ENCODE measurements at places on chromosomes 4 and X.

DNA sequence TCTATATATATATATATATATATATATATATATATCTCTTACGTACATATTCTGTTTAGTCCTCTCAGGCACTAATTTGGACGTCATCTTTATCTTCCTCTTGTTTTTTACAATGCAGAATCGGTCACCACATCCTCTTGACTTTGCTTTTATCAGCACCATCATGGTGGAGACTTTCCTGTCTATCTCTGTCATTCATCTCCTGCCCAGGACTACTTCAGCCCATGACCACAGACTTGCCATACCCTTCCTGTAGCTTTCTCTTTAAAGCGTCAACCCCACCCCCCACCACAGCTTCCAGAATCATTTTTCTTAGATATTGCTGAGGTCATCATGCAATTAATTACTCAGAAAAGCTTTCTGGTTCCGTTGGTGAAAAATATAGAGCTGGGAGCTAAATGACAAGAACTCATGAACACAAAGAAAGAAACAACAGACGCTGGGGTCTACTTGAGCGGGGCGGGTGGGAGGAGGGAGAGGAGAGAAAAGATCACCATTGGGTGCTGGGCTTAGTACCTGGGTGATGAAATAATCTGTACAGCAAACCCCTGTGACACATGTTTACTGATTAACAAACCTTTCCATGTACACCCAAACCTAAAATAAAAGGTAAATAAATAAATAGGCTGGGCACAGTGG lies 30.5 kb upstream of the PRKX start:
- DNase-seq = no peak

GRCh38 chrX:153865685-153866084 lies 20.3 kb downstream of the L1CAM start:
- no peak for DNase-seq

DNA sequence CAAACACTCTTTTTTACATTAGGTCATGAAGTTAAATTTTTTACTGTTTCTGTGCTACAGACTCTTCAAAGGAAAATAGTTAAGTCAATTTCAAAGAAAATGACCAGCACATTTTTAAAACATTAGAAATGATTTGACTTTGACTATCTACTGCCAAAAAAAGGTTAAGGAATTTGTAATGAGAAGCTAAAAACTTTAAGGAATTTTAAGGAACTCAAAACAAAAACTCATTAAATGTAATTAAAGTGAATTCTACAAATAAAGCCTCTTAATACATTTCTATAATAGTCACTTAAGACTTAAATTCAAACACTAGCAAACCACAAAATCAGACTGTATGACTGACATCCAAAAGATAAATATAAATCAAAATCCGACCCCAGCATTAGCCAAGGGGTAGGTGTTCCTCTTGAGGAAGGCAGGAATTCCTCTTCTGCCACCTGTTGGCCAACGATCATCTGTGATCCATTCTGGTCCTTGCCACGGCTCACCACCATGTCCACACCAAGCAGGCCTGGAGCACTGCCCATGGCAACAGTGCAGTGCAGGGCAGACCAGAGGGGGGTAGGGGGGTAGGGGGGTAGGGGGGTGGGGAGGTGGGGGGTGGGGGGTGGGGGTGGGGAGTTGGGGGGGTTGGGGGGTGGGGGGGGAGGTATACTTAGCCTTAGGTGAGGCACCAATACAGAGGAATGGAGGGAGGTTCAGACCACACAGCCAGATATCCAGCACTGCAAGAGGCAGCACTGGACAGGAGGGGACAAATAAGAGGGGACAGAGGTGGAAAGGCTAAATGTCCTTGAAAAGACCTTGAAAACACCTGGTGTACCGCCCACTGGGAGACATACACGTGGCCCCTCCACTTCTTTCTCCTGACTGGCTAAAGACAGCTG lies 287.4 kb downstream of the CHIC1 start:
- peak; percentile 61 for DNase-seq

GRCh38 chrX:41541386-41541785 lies 94.2 kb downstream of the NYX start:
- no peak for DNase-seq

GRCh38 chrX:78064152-78064551 lies 39.9 kb upstream of the PGK1 start:
- DNase-seq = no peak

GRCh38 chr4:8706216-8707044 lies 113.9 kb downstream of the CPZ start:
- peak; percentile 42 for DNase-seq

- no peak for DNase-seq
These were observed 22.8 kb downstream of the MFAP3L start for GRCh38 chr4:170003071-170004070.

GRCh38 chr4:183971929-183972490 lies 66.9 kb downstream of the STOX2 start:
- no peak for DNase-seq

DNA sequence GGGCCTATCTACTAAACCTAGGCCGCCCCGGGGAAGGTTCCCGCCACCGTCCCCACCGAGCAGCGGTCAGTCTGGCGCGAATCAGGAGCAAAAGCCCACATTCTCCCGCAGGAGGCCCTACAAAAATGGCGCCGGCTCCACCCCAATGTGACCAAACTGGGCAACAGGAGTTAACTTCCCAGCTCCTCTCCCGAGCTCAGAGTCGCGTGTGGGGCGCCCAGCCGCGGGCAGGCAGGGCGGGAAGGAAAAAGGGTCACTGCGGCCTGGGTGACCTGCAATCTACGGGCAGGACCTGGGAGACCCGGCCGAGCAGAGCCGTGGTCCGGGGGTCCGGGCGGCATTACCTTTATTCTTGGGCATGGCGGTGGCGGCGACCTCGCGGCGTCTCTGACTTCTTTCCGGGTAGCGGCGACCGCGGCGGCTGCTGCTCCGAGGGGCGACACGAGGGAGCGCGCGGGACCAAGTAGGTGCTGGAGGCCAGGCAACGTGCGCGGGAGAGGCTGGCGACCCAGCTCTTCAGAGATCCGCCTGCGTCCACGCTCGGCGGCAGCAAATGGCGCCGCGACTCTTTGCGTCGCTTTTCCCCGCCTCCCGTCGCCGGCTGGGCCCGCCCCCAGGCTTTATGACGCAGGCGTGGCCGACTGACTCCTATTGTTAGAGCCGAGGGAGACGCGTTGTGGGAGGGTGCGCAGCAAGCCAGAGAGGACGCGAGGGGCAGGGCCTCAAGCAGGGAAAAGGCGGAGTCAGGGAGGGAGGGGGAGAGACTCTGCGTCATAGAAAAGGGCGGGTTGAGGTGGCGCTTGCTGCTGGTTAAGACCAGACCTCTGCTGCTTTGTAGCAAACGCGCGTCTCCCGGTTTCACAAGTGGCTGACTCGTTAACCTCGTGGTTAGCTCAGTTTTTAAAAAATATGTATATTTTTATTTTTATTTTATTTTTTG lies at the start of gene EIF1AX:
EIF1AX (minus strand) TSS at position 558 of the 940 bp plus-strand sequence; CDS start at position 360, 198 bp downstream.
- peak; percentile 97 for DNase-seq

DNA sequence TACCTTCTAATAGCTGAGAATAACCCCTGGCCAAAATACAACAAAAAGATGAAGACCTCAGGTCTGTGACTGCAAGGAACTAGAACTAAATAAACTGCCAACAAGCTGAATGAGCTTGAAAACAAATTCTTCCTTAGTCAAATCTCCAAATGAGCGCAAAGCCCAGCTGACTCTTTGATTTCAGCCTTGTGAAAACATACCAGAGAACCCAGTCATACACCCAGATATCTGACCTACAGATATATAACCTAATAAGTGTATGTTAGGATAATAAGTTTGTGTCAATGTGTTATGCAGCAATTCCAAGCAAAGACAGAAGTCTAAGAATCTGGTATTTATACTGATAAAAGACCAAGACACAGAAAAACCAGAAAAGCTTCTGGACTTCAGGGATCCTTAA lies 38.0 kb upstream of the ADGRL3 start:
- DNase-seq = no peak

- peak; percentile 75 for DNase-seq
These were observed 17.8 kb downstream of the SCD5 start for GRCh38 chr4:82780752-82781231.

DNA sequence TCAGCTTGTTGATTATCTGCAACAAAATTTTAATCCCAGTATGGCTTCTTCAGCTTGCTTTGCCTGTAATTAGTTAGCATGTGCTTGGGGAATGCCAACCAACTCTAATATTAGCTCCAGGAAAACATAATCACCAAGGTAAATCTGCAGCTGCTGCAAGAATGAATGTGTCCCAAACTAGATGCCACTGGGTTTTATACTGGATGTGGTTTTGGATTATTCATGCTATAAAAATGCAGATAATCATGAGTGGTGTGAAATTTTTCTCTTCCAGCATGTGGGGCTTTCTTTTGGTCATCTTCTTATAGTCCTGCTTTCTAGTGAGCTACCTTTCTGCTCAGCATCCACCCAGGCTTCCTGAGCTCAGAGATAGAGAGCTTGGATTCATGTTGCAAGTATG lies 295.9 kb upstream of the CASK start:
- DNase-seq = no peak

DNA sequence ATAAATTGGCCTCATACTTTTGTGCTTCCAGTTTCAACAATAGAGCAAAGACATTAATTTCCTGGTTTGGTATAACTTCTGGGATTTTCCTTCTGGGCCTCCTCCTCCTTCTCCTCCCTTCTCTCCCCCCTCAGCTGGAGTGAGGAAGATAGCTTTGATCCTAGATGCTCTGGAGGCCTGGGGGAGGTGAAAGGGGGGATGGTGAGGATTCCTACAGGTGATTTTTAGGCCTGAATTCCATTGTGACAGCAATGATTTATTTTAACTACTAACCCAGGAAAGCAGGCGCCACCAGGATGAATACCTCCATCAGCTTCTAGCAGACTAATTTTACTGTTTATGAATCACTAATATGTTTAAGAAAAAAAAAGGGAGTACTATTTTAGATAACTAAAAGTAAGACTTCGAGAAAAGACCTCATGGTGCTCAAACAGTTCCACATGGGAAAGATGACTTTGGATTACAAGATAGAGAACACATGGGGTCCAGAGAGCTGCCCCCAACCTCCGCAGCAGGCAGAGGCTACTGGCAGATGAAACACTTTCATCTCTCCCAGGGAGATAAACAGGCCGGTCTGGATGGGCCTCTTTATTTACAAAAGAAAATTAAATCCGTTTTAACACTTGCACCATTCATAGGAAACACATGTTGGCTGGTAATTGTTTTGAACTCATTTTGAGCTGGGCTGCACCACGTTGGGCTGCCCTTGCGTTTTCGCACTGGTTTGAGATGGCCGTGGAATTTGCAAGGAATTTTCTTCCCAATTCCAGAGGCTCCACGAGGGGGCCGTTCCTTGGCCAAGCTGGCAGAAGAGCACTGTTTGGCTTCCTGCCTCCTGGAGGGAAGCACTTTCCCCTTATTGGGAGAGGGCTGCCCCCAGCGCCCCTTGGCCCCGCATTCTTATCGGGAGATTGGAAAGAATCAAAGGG lies 125.1 kb upstream of the STX18 start:
- peak; percentile 89 for DNase-seq

- no peak for DNase-seq
These were observed 83.6 kb downstream of the MXRA5 start for GRCh38 chrX:3262901-3263300.

GRCh38 chrX:16429406-16429805 lies 220.6 kb upstream of the S100G start:
- DNase-seq = no peak

GRCh38 chrX:9390121-9390520 lies 74.7 kb upstream of the TBL1X start:
- DNase-seq = no peak

DNA sequence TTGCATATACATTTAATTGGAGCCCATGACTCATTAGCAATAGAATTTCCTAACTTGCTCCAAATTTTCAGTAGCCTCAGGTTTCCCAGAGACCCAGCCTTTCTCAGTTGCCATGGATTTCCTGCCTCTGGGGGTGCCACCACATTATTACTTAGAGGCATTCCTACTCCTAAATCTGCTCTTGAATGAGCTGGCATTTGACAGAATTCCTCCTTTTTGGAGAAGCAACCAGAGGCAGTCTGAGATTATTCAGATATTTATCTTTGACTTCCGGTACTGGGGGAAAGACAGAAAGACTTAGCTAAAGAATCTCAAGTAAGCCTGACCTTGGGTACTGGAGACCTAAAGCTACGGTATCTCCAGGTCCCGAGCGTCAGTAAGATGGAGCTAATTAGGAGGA lies 76.3 kb downstream of the DCHS2 start:
- peak; percentile 55 for DNase-seq

- no peak for DNase-seq
These were observed 125.0 kb upstream of the AADAT start for GRCh38 chr4:170214731-170215130.
